ENCODE measurements at places on chromosomes 12 and 14.

DNA sequence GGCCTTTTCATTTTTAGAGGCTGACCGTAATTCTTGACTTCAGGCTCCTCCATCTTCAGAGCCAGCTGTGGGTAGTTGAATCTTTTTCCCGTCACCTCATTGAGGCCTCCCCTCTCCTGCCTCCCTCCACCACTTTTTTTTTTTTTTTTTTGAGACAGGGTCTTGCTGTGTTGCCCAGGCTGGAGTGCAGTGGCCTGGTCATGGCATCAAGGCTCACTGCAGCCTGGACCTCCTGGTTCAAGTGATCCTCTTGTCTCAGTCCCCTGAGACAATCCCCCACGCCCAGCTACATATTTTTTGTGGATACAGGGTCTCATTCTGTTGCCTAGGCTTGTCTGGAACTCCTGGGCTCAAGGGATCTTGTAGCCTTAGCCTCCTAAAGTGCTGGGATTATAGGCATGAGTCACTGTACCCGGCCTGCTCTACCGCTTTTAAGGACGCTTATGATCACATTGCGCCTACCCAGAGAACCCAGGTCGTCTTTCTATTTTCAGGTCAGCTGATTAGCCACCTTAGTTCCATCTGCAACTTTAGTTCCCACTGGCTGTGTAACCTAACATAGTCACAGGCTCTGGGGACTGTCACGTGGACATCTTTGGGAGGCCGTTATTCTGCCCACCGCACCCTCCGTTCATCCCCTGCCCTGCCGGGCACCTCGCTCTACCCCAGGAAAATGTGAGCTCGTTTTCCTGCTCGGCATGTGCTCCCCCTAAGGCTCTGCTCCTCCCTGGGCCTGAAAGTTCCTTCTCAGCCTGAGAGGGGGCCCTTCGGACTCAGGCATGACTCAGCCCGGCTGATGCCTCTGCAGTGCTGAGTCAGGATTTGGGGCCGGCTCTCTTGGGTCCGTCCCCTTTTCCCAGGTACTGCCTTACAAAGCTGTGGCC is 13.4 kb downstream of the TNFAIP2 start:
- DNase-seq: peak; percentile 55

DNA sequence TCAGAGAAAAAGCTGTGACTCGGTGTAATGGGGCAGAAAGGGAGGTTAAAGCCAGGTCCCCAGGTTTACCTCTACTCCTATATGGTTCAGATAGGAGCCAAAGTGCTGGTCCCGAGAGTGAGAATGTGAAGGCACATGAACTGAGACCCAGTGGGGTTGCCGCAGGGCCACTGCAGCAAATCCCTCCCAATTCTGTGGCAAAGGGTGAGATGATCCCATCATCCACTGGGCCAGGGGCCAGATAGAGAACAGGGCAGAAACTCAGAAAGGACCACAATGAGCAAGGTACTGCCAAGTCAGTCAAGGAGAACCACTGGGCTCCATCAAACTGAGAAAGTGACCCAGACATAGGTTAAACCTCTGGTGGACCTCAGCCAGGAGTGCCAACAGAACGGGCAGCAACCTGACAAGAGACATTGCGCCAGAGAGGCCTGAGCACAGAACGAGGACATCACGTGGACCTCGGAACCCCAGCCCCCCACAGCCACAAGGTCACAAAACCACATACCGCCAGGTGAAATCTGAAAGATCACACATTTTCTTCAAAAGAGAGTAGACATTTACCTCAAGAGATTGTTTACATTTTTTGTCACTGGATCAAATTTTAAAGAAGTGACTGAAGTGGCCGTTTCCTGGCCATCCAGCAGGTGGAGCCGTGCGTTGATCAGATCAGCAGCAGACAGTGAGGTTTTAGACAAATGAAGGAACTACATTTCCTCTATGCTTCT is 20.5 kb upstream of the ITPR2 start:
- peak; percentile 78 for DNase-seq

DNA sequence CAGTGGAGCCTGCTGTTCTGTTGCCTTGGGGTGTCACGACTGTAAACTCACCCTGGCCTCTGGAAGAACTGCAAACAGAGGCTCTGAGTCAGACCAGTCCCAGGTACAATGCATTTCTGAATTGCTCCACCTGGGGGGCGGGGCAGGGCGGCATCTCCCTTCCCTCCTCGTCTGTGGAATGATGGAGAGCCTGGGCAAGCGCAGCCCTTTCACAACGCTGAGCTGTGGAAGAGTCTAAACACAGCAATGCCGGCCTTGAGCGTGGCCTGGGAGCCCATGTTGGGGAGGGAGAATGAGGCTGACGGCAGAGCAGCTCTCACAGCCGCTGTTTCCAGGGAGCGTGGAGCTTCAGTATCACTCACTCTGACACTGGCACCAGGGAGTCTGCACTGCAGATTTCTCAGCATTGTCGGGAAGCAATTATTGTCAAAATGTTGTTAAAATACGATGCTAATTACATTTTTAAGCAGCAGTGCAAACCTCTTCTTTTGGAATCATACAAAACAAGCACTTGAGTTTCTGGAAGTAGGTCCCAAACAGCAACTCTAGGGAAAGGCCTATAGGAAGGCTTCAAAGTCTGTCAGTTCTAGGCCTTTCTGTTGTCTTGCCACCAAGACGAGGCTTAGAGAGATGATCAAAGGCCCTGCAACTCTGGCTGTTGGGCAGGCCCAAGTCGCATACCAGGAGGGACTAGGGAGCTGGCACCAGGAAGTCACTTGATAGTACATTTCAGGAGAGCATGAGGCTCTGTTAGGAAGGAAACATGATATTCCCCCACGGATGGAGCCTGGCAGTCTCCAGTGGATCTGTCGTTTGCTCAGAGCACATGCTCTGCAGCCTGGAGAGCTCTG is 244.0 kb upstream of the FKBP4 start:
- no peak for DNase-seq

- DNase-seq: no peak
Measured at GRCh38 chr14:41385797-41386196, 220.9 kb upstream of the LRFN5 start.

- DNase-seq: no peak
Measured at GRCh38 chr12:130398100-130398848, 60.6 kb downstream of the PIWIL1 start.
